ENCODE measurements at places on chromosomes 5 and 9. TPM values are rescaled to one million over a fixed set of nuclear protein-coding genes. Genes with fewer than 3 reads are reported as not detected.

SPATA31C1 gene
- not detected for total RNA-seq

INSL6 gene
- not detected for total RNA-seq

SLC2A8 gene
- total RNA-seq = 18.5 TPM

ESM1 gene
- total RNA-seq = 0.68 TPM

POLK gene
- 39.6 TPM for total RNA-seq

LRRC70 gene
- total RNA-seq = 1.1 TPM

Measured in lower lobe of right lung (tissue), 2 donors.